ENCODE measurements at places on chromosomes 16 and 17.

GRCh38 chr16:19136549-19137196 lies 22.9 kb downstream of the ITPRIPL2 start:
- DNase-seq = no peak

DNA sequence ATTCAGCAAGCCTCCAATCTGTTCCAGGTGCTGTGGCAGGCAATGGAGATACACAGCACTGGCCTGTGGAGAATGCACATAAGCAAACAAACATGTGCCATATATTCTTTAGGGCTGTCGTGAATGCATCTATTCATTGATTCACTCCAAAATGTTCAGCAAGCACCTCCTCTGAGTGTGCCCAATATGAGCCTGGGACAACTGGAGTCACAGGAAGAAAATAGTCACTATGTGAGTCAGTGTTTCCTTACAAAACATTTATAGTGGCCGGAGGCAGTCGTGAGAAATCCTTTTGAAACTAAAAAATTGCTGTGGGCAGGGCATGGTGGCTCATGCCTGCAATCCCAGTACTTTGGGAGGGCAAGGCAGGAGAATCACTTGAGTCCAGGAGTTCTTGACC lies 310.1 kb downstream of the CA10 start:
- DNase-seq = no peak

- no peak for DNase-seq
Observed at GRCh38 chr17:53122966-53123365, 699.8 kb upstream of the KIF2B start.

- DNase-seq = no peak
Observed at GRCh38 chr17:7774055-7774521, 56.5 kb downstream of the DNAH2 start.

DNA sequence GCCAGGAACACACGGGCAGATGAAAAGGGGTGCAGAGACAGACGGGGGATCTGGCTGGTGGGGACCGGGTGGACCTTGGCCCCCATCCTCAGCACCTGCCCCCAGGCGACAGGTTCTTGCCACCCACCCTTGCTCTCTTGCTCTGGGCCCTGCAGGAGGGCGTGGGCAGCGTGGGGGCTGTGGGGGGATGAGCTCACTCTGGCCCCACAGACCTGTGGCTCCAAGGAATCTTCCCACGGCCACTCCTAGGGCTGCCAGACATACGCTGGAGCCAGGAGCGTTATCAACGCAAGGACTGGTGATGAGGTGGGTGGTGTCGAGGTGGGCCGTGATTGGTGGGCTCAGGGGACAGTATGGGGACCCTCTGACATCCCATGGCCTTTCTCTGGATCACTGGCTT lies 6.3 kb downstream of the CTRB1 start:
- no peak for DNase-seq

- DNase-seq = no peak
Observed at GRCh38 chr16:88473666-88474534, 20.8 kb downstream of the ZFPM1 start.

DNA sequence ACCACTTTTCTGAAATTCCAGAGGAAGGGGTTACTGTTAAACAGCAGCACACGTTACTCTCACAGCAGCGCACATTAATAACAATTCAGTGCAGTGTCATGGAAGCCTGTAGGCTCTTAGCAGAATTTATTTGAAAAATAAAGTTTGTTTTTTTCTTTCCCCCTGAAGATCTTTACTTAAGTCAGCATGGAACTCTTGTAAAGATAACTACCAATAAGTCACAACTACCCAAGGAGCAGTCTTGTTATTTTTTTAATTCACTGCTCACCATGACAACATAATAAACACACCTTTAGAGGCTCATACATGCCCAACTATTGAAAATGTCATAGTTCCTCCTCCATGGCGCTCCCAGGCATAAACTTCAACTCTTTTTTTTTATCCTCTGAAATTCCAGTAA lies 31.8 kb upstream of the PSMD7 start:
- no peak for DNase-seq

DNA sequence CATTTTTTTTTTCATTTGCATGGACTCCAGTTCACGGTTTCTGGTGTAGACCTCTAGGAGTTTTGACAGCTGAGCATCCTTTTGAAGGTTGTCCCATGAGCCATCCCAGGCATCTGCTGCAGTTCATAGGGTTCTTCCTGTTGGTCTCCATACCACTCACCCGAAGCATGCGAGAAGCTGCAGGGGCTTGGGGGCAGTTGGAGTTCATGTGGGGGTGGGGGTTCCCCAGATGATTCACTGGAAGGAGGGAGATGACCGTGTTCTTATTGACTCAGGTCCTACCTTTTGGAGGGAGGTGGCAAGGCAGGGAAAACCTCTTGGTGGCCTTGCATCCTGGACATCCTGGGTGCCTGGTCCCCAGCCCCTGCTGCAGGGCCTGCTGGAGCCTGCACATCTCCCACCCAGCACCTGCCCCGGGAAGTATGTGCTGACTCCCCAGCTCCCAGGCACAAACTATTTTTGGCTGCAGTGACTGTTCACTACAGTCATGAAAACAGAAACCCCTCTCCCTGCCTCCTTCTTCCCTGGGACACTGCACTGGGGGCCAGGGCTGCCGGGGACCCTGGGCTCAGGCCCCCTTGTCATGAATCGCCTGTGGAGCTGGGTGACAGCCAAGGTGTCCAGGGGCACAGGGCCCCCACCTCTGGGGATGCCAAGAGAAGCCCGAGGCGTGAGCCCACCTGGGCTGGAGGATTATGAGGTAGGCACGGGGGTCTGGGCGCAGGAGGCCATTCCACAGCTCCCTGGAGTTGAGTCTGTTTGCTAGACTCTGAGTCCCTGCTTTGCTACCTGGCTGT lies 64.9 kb upstream of the LGALS9 start:
- no peak for DNase-seq

All from H54 (cell line).